ENCODE measurements at places on chromosomes 16 and 17.

DNA sequence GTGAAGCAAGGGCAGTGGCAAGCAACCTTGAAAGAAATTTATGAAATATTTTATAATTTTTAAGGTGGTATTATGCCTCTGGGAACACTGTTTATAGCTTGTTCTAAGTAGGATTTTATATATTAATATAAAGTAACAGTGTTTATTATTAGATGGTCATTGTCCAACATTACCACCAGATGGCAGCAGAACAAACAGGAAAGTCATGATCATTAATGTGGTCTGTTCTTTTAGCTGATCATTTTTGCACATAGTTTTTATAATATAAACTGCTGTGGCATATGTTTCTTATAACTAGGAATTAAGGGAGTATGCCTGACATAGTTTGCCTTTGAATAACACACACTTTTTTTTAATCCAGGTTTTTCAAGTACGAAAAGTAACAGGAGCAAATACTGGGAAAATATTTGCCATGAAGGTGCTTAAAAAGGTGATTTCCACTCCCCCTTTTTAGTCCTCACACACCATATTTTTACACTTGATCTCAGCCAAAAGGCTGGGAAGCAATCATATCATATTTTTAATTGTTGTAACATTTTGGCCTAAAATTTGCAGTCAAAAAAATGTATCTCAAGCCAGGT lies 21.4 kb downstream of the RPS6KB1 start:
- DNase-seq, result no peak

- no peak for DNase-seq
Measured at GRCh38 chr17:3780986-3781385, 20.0 kb downstream of the ITGAE start.

DNA sequence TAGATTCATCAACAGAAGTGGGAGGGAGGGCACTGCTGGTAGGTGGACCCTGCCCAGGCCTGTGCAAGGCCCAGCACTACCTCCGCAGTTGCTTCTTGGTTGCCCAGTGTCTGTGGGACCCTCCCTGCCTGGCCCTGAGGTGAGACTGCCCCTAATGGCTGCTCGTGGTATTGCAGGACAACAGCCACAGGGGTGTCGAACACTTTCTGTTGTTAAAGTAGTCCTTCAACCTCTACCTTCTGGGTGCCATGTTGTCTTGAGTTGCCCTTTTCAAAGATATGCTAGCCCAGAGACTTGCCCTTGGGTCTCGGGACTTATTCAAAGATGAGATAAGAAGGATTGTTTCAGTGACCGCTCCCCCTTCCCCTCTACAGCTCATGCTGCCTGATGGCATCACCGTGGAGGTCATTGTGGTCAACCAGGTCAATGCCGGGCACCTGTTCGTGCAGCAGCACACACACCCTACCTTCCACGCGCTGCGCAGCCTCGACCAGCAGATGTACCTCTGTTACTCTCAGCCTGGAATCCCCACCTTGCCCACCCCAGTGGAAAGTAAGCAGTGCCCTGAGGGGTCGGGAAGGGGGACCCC lies 29.1 kb downstream of the AKAP1 start:
- DNase-seq, result no peak

- peak; percentile 37 for DNase-seq
Measured at GRCh38 chr16:17194190-17194780, 276.5 kb downstream of the XYLT1 start.

DNA sequence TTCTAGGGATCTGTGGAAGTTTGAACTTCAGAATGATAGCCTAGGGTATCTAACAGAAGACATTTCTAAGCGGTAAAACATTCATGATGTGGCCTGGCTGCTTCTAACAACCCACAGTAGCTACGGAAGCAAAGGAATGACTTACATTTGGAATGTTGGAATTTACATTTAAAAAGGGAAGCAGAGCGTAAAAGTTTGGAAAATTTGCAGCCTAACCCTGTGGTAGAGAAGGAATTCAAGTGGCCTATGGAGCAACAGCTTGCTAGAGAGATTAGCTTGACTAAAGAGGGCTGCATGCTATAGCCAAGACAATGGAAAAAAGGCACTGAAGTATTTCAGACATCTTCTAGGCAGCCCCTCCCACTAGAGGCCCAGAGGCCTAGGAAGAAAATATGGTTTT lies 50.1 kb downstream of the HNF1B start:
- DNase-seq, result no peak

- DNase-seq, result no peak
Measured at GRCh38 chr17:419073-419735, 66.6 kb upstream of the RPH3AL start.

GRCh38 chr17:81198826-81199481 lies 23.8 kb downstream of the CEP131 start:
- DNase-seq, result no peak

GRCh38 chr17:4720787-4721186 lies 10.4 kb downstream of the ARRB2 start:
- DNase-seq, result no peak

GRCh38 chr16:5854027-5854426 lies 756.4 kb upstream of the EEF2KMT start:
- no peak for DNase-seq

DNA sequence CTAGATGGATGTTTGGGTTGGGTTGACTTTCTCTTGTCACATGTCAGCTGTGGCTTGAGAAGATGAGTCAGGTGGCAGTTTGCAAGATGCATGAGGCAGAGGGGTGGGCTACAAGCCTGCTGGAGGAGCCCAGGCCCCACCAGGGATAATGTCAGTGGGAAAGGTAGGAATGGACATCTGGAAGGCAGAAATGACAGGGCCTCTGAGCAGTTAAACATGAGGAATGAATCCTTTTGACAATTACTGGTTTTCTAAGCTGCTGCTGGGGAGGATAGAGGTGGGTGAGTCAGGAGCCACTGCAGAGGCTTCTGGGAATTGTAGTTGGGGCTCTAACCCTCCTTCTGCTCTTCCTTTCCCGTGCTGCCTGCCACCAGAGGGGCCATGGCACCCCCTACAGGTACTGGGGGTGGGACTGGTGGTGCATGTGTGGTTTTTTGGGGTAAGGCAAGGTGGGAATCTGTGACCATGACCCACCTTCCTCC lies 15.7 kb downstream of the SLC52A1 start:
- no peak for DNase-seq

DNA sequence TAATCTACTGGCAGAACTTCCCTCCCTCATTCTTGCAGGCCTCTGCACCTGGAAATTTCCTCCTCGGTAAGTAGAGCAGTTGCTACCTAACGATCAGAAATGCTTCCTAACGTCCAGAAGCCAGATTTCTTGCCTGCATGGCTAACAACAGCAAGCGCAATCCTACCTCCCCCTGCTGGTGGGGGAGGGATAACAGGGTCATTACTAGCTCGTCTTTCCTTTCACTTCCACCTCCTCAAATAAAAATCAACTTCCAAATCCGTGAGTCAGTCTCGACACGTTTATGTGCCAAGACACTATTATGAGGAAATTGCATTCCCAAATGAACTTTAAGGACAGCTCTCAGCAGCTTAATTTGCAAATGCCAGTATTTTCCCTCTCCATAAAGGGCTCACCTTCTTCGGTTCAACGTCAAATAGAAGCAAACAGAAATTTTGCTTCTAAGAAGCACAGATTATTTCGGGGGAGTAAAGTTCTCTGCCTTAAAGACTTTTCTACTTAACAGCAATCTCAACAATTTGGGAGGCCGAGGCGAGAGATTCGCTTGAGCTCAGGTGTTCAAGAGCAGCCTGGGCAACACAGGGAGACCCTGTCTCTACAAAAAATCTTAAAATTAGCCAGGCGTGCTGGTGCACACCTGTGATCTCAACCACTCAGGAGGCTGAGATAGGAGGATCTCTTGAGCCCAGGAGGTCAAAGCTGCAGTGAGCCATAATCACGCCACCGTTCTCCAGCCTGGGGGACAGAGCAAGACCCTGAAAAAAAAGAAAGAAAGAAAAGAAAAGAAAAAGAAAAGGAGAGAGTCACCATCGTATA lies 188.6 kb upstream of the PSMD7 start:
- no peak for DNase-seq

- DNase-seq, result no peak
Measured at GRCh38 chr17:48194097-48194550, 86.6 kb downstream of the SNX11 start.

DNA sequence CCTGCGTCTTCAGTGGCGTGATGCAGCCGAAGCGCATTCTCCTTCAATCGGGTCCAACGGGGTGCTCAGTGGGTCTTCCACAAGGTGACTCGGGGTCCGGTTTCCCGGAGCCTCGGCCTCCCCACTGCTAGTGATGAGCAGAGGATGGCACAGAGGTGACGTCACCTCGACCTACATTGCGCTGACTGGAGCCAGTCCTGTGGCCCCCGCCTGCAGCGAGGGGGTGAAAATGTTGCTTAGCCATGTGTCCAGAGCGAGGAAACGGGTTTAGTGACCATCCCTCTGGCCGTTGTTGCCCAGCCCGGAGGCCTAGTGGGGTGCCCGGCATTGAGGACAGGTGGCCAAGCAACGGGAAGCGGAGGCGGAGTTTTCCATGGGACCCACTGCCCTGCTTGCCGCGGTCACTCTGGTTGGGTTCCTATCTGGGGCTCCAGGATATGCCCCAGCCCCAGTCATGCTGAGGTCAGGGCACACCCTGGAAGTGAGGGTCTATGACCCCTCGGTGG lies 190.6 kb upstream of the CIBAR2 start:
- DNase-seq, result no peak

All from tibial nerve (tissue), 4 donors.